Kidney (tissue), 22 donors: ENCODE measurements at places on chromosomes 2 and 18. TPM values are rescaled to one million over a fixed set of nuclear protein-coding genes. Genes with fewer than 3 reads are reported as not detected.

DNA sequence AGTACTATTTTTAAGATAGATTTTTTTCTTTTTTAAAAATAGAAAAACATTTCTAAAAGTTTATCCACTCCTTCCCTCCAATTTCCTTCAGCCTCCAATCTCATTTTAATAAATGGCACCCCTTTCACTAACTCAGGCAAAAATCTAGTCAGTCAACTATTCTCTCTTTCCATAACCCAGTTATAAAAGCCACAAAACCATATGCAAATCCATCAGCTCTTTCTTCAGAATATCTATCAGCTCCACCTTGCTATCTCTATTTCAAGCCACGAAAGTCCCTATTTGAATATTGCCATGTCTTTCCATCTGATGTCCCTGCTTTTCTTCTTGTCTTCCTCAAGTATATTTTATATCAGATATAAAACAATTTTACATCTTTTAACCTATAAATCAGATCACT is 397.1 kb downstream of the ERBB4 start:
- H3K4me1 ChIP-seq: peaks cover 4% of the 10 kb centered on the region
- no peaks in the 10 kb centered on the region for H3K27me3 ChIP-seq
- no peak overlapping the region for H3K27ac ChIP-seq
- H3K4me3 ChIP-seq: no peak overlapping the region
- no peak for DNase-seq

DNA sequence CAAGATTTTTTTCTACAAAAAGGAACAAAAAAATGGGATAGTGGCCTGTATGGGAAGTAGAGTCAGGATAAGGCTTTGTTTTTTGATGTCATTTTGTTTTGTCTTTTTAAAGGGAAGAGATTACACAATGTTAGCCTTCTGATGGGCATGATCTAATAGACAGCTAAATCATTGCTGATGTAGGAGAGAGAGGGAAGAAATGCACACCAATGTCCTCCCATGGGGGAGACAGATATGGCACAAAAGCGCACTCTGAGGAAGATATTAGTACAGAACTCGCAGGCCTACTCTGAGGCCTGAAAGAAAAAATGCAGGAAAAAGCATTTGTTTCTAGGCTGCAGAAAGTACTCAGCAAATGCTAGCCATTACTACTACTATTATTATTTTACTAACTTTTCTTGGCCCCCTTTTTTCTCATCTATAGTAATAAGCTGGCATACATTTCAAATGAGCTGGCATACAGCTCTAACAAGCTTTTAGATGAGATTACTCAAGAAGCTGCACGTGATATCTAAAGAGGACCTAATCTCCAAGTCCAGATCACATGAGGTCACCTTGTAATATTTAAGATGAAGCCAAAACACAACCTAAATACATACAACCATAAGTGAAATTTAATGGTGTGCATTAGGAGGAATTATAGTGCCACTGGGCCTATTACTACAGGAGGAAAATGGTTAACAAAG is 269.4 kb upstream of the TANK start:
- H3K4me1 ChIP-seq: no peaks in the 10 kb centered on the region
- H3K27ac ChIP-seq: no peak overlapping the region
- no peak for DNase-seq
- H3K27me3 ChIP-seq: no peaks in the 10 kb centered on the region

DNA sequence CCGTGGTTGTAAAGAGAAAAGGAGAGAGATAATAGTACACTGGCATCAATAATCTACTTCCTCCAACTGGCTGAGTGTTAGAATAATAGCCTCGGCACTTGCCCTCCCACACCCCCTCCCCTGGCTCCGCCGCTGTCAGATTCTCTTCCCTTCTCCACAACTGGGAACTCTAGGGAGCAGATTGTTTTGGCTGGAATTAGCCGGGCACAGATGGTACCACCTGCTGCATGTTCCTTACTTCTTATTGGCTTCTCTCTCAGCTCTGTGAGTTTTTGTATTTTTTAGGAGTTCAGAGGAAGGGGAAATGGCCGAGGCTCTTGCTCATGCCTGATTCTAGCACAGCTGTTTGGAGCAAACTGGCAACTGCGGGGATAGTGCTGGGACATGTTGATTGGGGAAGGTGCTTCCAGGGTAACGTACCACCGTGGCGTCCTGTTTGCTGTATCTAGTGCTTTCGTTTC is 140.0 kb downstream of the ZEB2 start:
- H3K27ac ChIP-seq: no peak overlapping the region
- H3K4me3 ChIP-seq: no peak overlapping the region
- H3K27me3 ChIP-seq: no peaks in the 10 kb centered on the region
- peak; percentile 44 for DNase-seq
- H3K4me1 ChIP-seq: no peaks in the 10 kb centered on the region

DNA sequence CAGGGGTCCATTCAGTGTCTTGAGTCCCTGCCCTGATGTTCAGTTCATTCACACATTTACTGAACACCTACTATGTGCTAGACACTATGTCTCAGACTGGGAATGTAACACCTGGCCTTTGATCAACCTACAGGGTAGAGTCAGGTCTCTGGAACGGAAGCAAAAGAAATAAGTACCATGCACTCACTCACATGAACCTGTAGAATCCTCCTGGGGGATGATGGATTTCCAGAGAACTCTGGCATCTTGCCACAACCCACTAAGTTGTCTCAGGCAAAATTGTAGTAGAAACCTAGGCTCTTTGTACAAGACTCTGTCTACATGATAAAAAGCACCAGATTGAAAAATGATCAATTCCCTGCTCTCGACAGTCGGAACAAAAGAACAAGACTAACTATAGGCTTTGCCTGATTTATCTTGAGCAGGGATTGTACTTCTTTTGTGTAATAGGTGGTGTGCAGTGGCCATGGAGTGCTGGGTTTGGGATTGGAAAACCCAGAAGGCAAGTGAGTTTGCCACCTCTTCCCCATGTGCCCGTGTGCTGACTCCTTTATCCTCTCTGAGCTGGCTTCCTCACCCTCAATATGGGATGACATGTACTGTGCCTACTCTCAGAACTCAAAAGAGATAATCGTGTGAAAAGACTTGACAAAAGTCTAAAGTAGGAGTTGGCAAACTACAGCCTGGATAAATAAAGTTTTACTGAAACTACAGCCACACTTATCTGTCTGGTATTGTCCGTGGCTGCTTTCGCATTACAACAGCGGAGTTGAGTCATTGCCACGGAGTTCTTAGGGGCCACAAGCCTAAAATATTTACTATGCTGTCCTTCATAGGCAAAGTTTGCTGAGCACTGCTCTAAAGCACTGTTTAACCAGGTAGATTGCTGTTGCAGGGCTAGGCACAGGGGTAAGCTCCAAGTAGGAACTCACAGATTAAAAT is 4.4 kb downstream of the CAPN14 start:
- no peak overlapping the region for H3K4me3 ChIP-seq
- H3K27ac ChIP-seq: no peak overlapping the region
- no peaks in the 10 kb centered on the region for H3K27me3 ChIP-seq
- no peaks in the 10 kb centered on the region for H3K36me3 ChIP-seq
- no peaks in the 10 kb centered on the region for H3K4me1 ChIP-seq
- DNase-seq: no peak

- DNase-seq: no peak
- H3K36me3 ChIP-seq: no peaks in the 10 kb centered on the region
- H3K4me3 ChIP-seq: no peak overlapping the region
- no peaks in the 10 kb centered on the region for H3K4me1 ChIP-seq
- no peaks in the 10 kb centered on the region for H3K27me3 ChIP-seq
- no peak overlapping the region for H3K27ac ChIP-seq
These were observed 134.1 kb upstream of the CXCR4 start for GRCh38 chr2:136251885-136252585.

DNA sequence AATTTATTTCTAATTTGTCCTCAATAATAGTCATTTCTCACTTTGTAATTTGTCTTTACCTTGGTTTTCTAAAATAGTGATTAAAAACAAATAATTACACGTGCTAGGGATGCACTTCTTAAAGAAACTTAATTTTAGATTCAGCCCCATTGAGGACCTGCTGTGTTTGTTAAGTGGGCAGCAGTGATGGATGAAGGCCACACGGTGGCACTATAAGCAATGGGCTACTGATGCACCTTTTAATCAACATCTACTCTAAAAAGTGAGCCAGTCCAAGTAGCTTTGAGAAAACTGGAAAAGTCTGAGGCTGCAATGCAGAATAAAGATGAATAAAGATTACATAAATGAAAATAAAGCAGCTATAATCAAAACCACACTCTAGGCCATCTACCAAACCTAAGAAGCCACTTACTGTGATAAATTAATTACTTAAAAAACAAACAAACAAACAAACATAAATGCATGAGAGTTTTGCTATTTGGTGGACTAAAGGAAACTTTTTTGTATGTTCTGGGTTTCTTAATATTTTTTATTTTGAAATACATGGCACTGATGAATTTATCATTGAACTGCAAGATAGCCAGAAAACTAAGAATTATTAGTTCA is 89.3 kb downstream of the PDE11A start:
- H3K27ac ChIP-seq: no peak overlapping the region
- H3K36me3 ChIP-seq: no peaks in the 10 kb centered on the region
- no peak for DNase-seq
- H3K4me1 ChIP-seq: no peaks in the 10 kb centered on the region
- H3K27me3 ChIP-seq: no peaks in the 10 kb centered on the region
- no peak overlapping the region for H3K4me3 ChIP-seq

DNA sequence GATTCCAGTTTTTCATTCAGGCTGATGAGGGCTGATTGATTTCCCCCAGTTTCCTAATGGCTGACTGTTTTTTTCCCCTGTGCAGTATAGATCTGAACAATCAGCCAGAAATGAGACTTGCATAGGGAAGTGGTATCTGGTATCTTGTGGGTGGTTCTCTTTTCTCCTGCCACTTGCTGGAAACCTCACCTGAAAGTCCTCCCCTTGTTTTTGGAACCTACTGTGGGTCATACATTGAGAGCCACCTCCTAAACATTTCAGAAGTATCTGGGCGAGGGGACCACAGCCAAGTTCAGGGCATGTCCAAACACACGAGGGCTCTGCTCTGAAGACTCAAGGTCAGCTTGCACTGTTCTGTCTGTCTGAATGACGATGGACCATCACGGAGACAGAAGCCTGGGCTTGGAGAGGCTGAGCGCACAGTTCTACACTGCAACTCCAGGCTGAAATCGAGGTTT is 19.3 kb downstream of the ALPK2 start:
- H3K4me1 ChIP-seq: no peaks in the 10 kb centered on the region
- no peaks in the 10 kb centered on the region for H3K27me3 ChIP-seq
- no peak for DNase-seq
- no peaks in the 10 kb centered on the region for H3K36me3 ChIP-seq
- no peak overlapping the region for H3K27ac ChIP-seq
- H3K4me3 ChIP-seq: no peak overlapping the region

The POTEJ gene
- total RNA-seq: not detected

The ANKRD53 gene
- total RNA-seq: 1.3 TPM

The CYS1 gene
- total RNA-seq: 245 TPM

The GREB1L gene
- total RNA-seq: 0.79 TPM

The FBXO36 gene
- 5.4 TPM for total RNA-seq
